Pancreas (tissue), 10 donors: ENCODE measurements at places on chromosomes 5 and 9.
A peak's percentile ranks its signal among the peaks of the same experiment; 100 is the strongest.

- H3K4me3 ChIP-seq = no peak overlapping the region
- no peaks in the 10 kb centered on the region for H3K27me3 ChIP-seq
- no peak overlapping the region for H3K27ac ChIP-seq
- no peak for DNase-seq
- no peaks in the 10 kb centered on the region for H3K36me3 ChIP-seq
- H3K4me1 ChIP-seq = peaks cover 25% of the 10 kb centered on the region
These were observed 1.5 kb upstream of the HMGCS1 start for GRCh38 chr5:43314724-43315123.

DNA sequence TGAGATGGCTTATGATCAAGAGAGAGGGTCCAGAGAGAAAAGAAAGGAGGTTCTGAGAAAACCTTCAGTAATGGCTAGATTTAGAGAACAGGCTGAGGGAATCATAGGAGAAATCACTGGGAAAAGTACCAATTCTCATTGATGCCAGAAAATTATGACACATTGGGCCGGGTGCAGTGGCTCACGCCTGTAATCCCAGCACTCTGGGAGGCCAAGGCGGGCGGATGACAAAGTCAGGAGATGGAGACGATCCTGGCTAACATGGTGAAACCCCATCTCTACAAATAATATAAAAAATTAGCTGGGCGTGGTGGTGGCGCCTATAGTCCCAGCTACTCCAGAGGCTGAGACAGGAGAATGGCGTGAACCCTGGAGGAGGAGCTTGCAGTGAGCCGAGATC is 29.5 kb upstream of the PLIN2 start:
- no peak for DNase-seq
- no peaks in the 10 kb centered on the region for H3K4me1 ChIP-seq

DNA sequence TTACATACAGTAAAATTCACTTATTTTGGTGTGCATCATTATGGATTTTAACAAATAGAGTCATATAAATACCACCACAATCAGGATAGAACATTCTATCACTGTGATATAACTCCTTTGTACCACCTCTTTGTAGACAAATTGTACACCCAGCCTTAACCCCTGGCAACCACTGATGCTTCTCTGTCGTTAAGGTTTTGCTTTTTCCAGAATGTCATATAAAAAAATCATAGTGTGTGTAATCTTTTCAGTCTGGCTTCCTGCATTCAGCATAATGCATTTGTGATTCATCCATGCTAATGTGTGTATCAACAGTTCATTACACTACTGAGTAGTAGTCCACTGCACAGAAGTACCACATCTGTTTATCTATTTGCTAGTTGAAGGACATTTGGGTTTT is 81.2 kb downstream of the ARSB start:
- no peak for DNase-seq
- H3K4me3 ChIP-seq = no peak overlapping the region
- H3K27me3 ChIP-seq = no peaks in the 10 kb centered on the region
- H3K36me3 ChIP-seq = no peaks in the 10 kb centered on the region

DNA sequence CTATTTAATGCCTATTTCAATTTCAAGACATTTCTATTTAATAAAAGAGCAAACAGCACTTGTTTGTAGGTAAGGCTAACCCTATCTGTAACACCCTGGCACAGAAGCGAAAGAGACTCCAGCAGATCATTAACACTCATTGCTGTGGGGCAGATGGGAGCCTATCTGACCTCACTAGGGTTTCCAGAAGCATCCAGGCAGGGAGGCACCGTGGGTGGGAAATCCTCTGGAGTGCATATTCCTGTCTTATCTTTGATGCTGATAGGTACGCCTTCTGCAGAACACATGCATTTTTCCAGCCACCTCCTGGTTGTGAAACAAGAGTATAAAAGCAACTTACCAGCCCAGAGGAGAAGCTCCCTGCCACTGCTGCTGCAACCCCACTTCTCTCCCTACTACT is 233.7 kb downstream of the GLIS3 start:
- peaks cover 16% of the 10 kb centered on the region for H3K4me1 ChIP-seq
- DNase-seq = no peak
- peak overlapping the region; percentile 63 for H3K27ac ChIP-seq
- no peaks in the 10 kb centered on the region for H3K27me3 ChIP-seq

GRCh38 chr9:72480921-72481320 is 40.5 kb upstream of the TMC1 start:
- H3K4me1 ChIP-seq = peaks cover 20% of the 10 kb centered on the region
- H3K27me3 ChIP-seq = no peaks in the 10 kb centered on the region
- no peak overlapping the region for H3K4me3 ChIP-seq
- no peak overlapping the region for H3K27ac ChIP-seq
- H3K36me3 ChIP-seq = no peaks in the 10 kb centered on the region

- no peaks in the 10 kb centered on the region for H3K36me3 ChIP-seq
- no peaks in the 10 kb centered on the region for H3K4me1 ChIP-seq
- DNase-seq = no peak
- H3K4me3 ChIP-seq = no peak overlapping the region
- H3K27me3 ChIP-seq = no peaks in the 10 kb centered on the region
These were observed 139.0 kb downstream of the FAM114A2 start for GRCh38 chr5:153899746-153900145.

DNA sequence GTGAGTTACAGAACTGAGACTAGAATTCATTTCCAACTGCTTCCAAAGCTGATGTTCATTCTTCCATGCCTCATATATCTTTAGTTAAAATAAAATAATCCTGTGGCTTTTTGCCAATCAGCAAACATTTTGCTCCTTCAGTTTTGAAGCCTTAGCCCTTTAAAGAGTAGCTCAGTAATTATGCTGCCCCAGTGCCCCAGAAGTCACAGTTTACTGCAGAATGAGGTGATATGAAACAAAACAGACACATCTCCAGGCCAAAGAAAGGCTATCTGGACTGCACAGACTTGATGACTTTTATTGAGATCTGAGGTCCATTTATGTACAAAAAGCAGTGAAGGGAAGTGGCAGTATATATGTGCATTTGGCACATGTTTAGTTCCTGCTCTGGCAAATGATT is 285.8 kb upstream of the ZNF462 start:
- no peak overlapping the region for H3K4me3 ChIP-seq
- no peaks in the 10 kb centered on the region for H3K27me3 ChIP-seq
- DNase-seq = no peak

DNA sequence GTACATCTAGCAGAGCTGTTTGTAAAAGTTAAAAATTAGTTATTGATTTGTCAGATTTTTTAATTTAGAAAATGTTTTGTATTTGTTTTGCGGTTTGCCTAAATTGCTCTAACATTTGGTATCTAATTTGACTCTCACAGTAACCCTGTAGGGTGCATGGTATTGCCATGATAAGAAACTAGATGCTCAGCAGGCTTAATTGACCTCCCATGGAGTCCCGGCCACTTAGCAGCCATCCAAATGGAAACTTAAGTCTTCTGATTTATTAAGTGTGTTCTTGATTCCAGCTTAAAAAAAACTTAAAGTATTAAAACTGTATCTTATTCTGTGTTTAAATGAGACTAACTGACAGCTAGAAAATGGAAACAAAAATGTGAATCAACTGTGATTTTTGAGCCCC is 54.5 kb downstream of the CAST start:
- H3K27ac ChIP-seq = peak overlapping the region; percentile 75
- no peak for DNase-seq
- peaks cover 44% of the 10 kb centered on the region for H3K4me1 ChIP-seq
- H3K27me3 ChIP-seq = no peaks in the 10 kb centered on the region

GRCh38 chr9:110835859-110836271 is 167.3 kb downstream of the MUSK start:
- no peak overlapping the region for H3K27ac ChIP-seq
- no peaks in the 10 kb centered on the region for H3K27me3 ChIP-seq
- no peaks in the 10 kb centered on the region for H3K36me3 ChIP-seq

GRCh38 chr9:80948066-80948465 is 741.3 kb downstream of the TLE1 start:
- no peak overlapping the region for H3K4me3 ChIP-seq
- DNase-seq = no peak
- no peaks in the 10 kb centered on the region for H3K27me3 ChIP-seq

DNA sequence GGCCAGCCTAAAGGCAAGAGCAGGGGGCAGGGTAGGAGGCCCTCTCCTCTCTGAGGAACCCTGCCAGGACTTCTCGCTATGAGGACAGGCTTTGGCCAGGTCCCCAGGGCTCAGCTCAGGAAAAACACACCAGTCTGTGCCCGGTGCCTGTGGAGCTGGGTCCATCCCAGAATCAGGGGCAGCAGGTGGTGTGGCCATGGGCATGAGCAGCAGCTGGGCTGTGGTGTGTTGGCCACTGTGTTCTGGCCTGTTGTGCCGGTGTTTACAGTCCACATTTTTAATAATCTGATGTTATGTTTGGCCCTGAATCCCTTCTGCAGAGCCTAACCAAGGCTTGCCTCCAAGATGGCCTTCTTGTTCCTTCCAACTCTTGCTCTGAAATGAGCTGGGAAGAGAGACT is 77.0 kb downstream of the FGF18 start:
- no peaks in the 10 kb centered on the region for H3K27me3 ChIP-seq
- no peak overlapping the region for H3K27ac ChIP-seq
- no peaks in the 10 kb centered on the region for H3K36me3 ChIP-seq
- no peaks in the 10 kb centered on the region for H3K4me1 ChIP-seq
- no peak for DNase-seq

DNA sequence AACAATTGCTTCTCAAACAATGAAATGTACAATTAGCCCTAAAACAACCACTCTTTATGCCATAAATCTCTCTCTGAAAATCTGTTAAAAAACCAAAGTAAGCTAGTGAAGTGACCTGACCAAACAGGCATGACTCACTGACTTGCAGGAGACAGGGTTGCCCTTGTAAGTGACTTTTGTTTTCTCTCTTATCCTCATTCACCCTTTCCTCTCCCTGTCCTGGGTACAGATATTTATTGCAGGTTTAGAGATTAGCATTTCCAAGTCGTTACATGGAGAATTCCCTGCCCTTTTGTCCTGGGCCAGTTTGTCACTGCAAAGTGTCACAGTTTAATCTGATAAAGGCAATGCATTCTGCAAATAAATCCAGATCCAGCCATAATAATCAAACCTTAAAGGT is 484.2 kb downstream of the IRX1 start:
- no peak overlapping the region for H3K27ac ChIP-seq
- no peaks in the 10 kb centered on the region for H3K27me3 ChIP-seq
- DNase-seq = no peak
- H3K36me3 ChIP-seq = no peaks in the 10 kb centered on the region

- H3K4me3 ChIP-seq = peak within 1 kb of the TSS; percentile 36
- H3K27me3 ChIP-seq = no peaks in the 10 kb centered on the region
- H3K4me1 ChIP-seq = no peaks in the 10 kb centered on the region
- no peaks in the 10 kb centered on the region for H3K36me3 ChIP-seq
These were observed at the start of gene LCP2 for GRCh38 chr5:170297589-170298462. TSS of gene LCP2 (minus strand) at chr5:170297777. CDS start at chr5:170297611, 166 bp downstream.

GRCh38 chr9:70672161-70672649 is 257.7 kb upstream of the KLF9 start:
- no peak for DNase-seq
- no peaks in the 10 kb centered on the region for H3K4me1 ChIP-seq
- H3K4me3 ChIP-seq = no peak overlapping the region
- no peaks in the 10 kb centered on the region for H3K36me3 ChIP-seq
